A549 (cell line): ENCODE measurements at places on chromosomes 16 and 17. TPM values are rescaled to one million over a fixed set of nuclear protein-coding genes. Genes with fewer than 3 reads are reported as not detected.

GRCh38 chr17:81514489-81514738, 1.8 kb upstream of the ACTG1 start:
- DNase-seq = no peak

DNA sequence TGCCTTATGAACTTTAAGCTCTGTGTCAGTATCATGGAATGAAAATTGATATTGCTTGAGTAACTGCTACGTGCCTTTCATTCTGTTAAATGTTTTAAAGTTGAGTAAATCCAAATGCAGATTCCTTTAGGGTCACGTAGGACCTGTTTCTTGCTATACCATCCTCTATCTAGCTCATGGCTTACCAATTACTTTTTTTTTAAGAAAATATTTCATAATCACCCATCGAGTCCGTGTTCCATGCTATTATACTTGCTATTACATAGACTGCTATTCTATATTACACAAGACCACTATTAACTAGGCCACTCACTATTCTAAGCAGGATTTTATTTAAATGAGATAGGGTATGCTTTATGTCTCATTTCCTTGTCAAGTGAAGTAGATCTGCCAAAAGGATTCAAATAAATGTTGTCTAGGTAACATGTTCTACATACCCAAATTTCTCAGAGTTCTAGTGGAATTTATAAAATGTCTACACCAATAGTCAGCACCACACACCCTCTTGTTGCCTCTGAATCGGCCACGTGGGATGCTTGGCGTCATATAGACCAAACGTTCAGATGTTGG, 11.9 kb downstream of the ANKFN1 start:
- no peak for DNase-seq

The SMTNL2 gene
- polyA plus RNA-seq = 0.06 to 0.21 TPM (median 0.10 TPM) in 3 replicates

DNA sequence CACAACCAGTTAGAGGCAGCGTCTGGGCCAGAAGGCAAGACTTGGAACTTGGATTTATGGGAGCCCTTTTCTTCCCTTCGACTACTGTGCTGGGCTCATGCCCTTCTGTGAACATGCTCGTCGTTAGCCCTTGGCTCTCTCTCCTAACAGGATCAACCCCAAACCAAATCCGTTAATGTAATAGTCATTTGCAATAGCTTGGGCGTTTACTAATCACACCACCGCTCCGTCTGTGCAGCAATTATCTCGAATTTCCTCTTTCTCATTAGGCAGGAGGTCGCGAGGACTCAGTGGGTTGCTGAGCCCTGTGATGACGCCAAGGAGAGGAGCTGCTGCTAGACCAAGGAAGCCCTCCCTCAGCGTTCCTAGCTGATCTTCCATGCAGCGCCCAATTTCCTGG, 114.7 kb downstream of the ENGASE start:
- DNase-seq = no peak

- no peak for DNase-seq
Observed at GRCh38 chr16:66293207-66293735, 73.2 kb upstream of the CDH5 start.
